ENCODE measurements at places on chromosomes 13 and 19.
A peak's percentile ranks its signal among the peaks of the same experiment; 100 is the strongest.

- DNase-seq, result no peak
These were observed 143.3 kb downstream of the DCLK1 start for GRCh38 chr13:35987572-35988513.

- no peak for DNase-seq
These were observed 78.8 kb upstream of the TMTC4 start for GRCh38 chr13:100753376-100753775.

GRCh38 chr13:37179645-37180044 is 74.2 kb upstream of the CSNK1A1L start:
- DNase-seq, result no peak

- DNase-seq, result no peak
These were observed 333.2 kb downstream of the DNAJC15 start for GRCh38 chr13:43356567-43356966.

DNA sequence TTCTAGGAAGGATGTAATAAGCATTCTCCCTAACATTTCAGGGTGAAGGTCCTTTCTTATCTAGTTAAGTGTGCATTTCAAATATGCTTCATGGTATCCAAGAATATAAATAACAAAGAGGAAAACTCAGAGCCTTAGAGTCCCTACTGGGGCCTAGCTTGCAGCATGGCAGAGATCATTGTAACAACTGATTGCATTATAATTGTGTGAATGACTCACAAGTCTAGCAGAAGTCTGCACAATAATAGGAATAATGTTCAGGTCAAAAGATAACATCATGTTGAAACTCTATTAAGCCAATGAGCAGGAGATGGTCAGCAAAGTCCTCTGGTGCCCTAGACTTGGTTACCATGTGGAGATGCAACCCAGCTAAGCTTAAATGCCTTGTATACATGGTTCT is 3.4 kb downstream of the POSTN start:
- DNase-seq, result no peak

GRCh38 chr19:16441661-16442162 is 30.1 kb downstream of the EPS15L1 start:
- DNase-seq, result peak; percentile 26
